Activated naive CD8-positive, alpha-beta T cell treated with anti-CD3 and anti-CD28 coated beads for 36 hours (primary cell): ENCODE measurements at places on chromosomes 13 and 19.

DNA sequence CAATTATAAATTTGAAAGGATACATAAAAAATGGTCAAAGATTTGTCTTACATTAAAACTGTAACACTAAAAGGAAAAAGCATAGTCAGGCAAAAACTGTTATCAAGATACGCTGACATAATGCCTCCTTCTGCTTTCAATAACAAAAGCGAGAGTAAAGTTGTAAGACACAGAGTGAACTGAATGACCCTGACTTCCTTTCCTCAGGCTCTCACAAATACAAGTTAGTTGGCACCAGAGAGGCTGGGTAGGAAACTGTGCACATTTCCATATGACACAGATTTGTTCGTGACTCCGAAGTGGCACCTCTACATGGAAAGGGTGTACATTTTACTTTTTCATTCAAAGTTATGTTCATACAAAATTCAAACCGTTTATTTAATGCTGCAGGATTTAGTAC is 15.4 kb downstream of the FGF14 start:
- no peak for DNase-seq

DNA sequence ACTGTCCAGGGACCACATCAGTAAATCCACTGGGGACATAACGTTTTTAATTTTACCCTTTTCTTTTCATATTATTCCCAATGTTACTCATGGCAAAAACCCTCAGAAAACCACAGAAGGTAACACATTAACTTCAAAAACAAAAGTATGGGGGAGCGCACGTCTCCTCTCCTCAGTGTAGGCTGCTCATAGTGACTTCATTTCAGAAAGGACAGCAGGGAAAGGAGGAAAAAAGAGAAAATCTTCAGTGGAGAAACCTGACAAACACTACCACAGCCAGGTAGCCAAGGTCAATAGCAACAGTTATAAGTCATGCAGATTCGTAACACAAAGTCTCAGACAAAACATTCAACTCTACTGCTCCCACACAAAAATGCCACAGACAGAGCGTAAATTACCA is 21.4 kb downstream of the DZIP1 start:
- no peak for DNase-seq

DNA sequence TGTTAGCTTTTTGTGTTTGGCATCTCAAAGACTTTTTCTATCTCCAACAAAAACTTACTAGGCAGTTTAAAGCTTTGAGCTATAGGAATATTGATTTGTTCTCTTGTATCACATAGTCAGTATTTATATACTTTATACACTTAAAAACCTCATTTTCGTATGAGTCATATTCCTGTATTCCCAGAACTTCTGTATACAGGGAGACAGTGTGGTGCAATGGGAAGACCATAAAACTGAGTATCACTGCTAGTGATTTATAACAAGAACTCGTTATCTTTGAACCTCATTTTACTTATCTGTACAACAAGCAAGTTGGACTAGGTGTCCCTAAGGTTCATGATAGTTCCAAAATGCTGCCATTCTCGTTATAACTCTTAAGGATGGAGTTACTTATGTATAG is 6.3 kb downstream of the GPR180 start:
- DNase-seq = no peak

DNA sequence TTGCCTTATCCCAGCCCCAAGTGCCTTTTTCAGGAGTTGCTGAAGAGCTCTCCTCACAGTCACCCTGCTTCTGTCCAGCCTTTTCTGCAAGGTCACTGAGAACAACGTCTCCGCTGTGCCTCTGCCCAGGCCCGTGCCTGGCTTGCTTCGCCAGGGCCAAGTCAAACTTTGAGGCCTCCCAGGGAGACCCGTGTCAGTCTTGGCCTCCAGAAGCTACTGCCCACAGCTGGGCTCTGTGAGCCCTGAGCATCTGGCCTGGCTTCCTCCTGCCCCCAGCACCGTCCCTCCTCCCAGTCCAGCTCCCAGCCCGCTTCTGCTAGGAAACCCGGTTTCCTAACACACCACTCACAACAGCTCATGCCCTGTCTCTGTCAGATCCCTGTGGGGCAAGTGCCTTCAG is 165.9 kb downstream of the TEX29 start:
- no peak for DNase-seq
